Naive thymus-derived CD4-positive, alpha-beta T cell (primary cell): ENCODE measurements at places on chromosomes 1 and 21. TPM values are rescaled to one million over a fixed set of nuclear protein-coding genes. Genes with fewer than 3 reads are reported as not detected.

- peaks cover 22% of the 10 kb centered on the region for H3K4me1 ChIP-seq
- H3K27me3 ChIP-seq: no peaks in the 10 kb centered on the region
- H3K27ac ChIP-seq: no peak overlapping the region
- H3K4me3 ChIP-seq: no peak overlapping the region
These were observed 3.2 kb upstream of the DENND1B start for GRCh38 chr1:197778366-197778945.

DNA sequence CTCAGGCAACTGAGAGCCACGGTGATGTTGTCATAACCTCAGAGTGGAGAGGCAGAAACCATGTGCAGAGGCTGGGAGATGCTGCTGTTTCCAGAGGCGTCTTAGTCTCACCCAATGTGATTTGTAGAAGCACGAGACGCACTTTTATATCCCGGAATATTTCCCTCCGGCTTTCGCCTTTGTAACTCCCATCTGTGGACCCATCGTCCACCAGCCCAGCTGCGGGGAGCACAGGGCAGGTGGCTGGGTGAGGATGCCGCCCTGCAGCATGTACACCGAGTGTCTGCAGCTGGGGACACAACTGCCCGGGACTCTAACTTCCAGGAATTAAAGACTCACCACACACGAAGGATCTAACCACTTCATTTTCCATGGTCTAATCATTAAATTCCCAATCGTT lies 43.5 kb downstream of the UBASH3A start:
- H3K4me3 ChIP-seq: no peak overlapping the region
- peaks cover 15% of the 10 kb centered on the region for H3K4me1 ChIP-seq
- no peaks in the 10 kb centered on the region for H3K27me3 ChIP-seq
- no peak overlapping the region for H3K27ac ChIP-seq

DNA sequence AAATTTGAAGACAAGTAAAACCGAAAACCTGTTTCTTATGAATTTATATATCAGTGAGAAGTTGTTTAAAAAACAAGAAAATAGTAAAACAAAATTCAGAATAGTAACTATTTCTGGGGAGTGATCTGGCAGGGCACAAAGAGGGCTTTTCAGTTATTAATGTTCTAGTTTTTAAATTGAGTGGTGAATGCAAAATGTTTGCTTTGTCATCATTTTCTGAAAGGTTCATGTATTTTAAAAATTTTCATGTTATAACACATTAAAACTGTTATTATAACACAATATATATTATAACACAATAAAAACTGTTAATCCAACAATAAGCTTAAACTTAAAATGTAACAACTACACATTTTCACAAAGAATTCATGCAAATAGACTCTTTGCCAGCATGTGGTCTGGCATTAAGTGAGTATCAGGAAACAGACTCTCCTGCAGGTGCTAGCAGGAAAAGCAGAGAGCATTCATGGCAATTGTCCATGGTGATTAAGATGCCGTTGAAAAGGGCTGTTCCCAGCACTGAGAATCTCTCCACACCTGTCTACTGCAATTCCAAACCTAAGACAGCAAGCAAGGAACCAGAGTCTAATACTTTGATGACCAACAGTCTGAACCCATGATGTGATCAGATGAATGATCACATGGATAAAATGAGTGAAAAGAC lies 204.9 kb downstream of the TBX15 start:
- H3K4me3 ChIP-seq: no peak overlapping the region

AVPR1B gene
- total RNA-seq: 0.27 TPM

LCE1A gene
- total RNA-seq: not detected

GRCh38 chr1:228035844-228036243 lies 29.0 kb downstream of the WNT3A start:
- H3K36me3 ChIP-seq: no peaks in the 10 kb centered on the region
- H3K4me1 ChIP-seq: peaks cover 5% of the 10 kb centered on the region
- DNase-seq: no peak
- no peak overlapping the region for H3K4me3 ChIP-seq

DNA sequence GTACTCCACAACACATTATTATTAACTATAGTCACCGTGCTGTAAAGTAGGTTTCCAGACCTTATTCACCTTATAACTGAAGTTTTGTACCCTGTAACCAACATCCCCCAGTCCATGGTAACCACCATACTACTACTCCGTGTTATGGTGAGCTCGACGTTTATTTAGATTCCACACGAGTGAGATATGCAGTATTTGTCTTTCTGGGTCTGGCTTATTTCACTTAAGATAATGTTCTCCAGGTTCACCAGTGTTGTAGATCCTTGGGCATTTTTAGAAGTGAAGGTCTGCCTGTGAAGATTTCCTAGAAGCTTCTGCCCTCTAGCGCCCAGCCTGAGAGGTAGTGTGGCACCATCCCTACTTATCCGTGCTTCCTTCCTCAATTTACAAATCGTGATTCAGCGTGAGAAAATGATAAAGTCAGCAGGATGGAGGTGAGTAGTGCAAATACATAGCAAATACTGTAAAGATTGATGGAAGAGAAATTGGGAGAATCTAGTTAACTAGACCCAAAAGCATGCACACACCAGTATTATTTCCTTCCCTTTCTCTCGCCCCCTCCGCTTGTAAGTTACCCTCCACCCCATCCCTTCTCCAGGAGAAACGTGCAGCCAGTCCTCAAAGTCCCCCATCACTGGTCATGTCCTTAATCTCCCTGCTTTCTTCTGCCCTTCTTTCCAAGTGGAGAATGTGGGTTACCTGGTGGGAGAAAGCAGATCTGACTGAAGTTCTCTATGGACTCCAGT lies 36.0 kb upstream of the DISC1 start:
- no peak overlapping the region for H3K27ac ChIP-seq
- H3K4me1 ChIP-seq: no peaks in the 10 kb centered on the region
- peak; percentile 31 for DNase-seq
- no peaks in the 10 kb centered on the region for H3K27me3 ChIP-seq
- no peak overlapping the region for H3K4me3 ChIP-seq
- no peaks in the 10 kb centered on the region for H3K36me3 ChIP-seq

DNA sequence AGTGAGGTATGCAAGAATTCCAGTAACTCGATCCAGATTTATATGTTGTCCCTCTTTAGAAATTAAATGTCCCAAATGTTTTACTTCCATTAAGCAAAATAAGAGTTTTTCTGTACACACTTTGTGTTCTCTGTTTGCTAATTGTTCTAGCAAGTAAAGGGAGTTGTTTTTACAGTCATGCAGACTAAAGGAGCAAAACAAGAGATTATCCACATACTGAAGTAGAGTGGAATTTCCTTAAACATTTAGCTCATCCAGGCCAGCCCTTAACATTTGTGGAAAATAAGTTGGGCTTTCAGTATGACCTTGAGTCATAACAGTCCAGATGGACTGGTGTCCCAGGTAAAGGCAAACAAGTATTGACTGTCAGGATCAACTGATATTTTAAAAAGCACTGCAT lies 44.1 kb upstream of the TINAGL1 start:
- DNase-seq: no peak
- H3K27ac ChIP-seq: no peak overlapping the region
- no peaks in the 10 kb centered on the region for H3K27me3 ChIP-seq

DNA sequence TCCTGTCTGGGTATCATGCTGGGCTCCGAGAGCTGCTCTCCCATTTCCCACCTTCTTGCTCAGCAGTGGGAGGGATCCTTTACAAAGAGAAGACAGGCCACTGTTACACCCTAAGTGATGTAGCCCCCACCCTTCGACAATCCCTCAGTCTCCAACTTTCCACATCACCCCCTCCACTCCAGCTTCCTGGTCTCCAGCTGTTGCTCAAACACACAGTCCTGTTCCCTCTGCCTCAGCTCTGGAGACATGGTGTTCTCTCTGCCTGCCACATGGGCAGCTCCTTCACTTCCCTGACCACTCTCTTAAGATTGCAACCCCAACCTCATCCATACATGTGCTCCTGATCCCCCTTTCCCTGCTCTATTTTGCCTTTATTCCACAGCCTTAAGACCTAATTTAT lies 37.7 kb downstream of the SLC30A1 start:
- H3K36me3 ChIP-seq: no peaks in the 10 kb centered on the region
- no peaks in the 10 kb centered on the region for H3K27me3 ChIP-seq
- no peak overlapping the region for H3K4me3 ChIP-seq

CRNN gene
- not detected for total RNA-seq

- no peaks in the 10 kb centered on the region for H3K27me3 ChIP-seq
- no peak overlapping the region for H3K27ac ChIP-seq
- no peaks in the 10 kb centered on the region for H3K36me3 ChIP-seq
These were observed 40.0 kb downstream of the GADD45A start for GRCh38 chr1:67724928-67725560.

GRCh38 chr1:203270448-203270847 lies 34.9 kb upstream of the BTG2 start:
- H3K27ac ChIP-seq: peak overlapping the region; percentile 37
- H3K4me3 ChIP-seq: no peak overlapping the region
- no peaks in the 10 kb centered on the region for H3K27me3 ChIP-seq
- peaks cover 49% of the 10 kb centered on the region for H3K4me1 ChIP-seq
- no peaks in the 10 kb centered on the region for H3K36me3 ChIP-seq

CYB5RL gene
- 13.5 TPM for total RNA-seq

KLF17 gene
- total RNA-seq: not detected

DNA sequence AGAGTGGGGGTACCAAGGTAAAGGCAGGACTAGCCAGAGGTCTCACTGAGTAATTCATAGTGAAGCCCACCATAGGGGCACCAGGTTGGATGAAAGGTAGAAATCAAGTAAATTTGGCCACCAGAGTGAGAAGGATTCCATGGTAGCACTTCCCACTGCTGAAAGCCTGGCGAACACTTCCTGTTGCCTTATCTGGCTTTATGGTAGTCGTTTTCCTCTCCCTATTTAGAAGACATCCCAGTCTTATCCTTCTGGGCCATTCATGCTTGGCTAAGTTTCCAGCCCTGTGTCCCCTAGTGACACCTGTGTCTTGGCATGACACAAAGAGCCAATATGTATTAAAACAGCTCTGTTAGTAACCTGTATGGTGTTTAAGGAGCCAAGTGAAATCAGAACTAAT lies 74.3 kb upstream of the SIPA1L2 start:
- H3K27me3 ChIP-seq: no peaks in the 10 kb centered on the region
- no peak for DNase-seq
- H3K4me1 ChIP-seq: no peaks in the 10 kb centered on the region
- no peak overlapping the region for H3K27ac ChIP-seq

CRABP2 gene
- total RNA-seq: 2.5 TPM

GRCh38 chr1:155909894-155910293 lies 1.3 kb downstream of the RIT1 start:
- no peaks in the 10 kb centered on the region for H3K27me3 ChIP-seq
- no peak for DNase-seq
- peak overlapping the region; percentile 80 for H3K27ac ChIP-seq
- peak overlapping the region; percentile 73 for H3K4me3 ChIP-seq
- peaks cover 18% of the 10 kb centered on the region for H3K36me3 ChIP-seq

- H3K27me3 ChIP-seq: no peaks in the 10 kb centered on the region
- H3K4me1 ChIP-seq: no peaks in the 10 kb centered on the region
- no peaks in the 10 kb centered on the region for H3K36me3 ChIP-seq
- no peak for DNase-seq
These were observed 199.2 kb downstream of the HLX start for GRCh38 chr1:221078260-221078965.

DNA sequence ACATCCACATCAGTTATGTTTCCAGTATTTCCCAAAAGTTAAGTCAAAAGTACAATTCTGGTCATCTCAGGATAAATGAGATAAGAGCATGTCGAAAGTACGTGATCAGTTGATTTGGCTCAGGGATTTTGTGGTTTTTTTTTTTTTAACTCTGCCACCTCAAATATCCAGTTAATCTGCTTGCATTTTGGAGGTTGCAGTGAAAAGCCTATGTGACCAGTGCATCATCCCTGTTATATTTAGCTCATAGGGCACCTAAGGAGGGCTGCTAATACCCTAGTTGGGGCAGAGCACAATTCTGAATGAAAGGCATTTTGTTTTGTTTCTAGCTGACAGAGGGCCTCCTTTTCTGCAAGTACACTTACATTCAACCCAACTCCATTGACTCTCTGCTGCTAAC lies 31.7 kb upstream of the RGS16 start:
- H3K4me3 ChIP-seq: no peak overlapping the region
- DNase-seq: no peak
- H3K4me1 ChIP-seq: no peaks in the 10 kb centered on the region
- H3K27ac ChIP-seq: no peak overlapping the region
- H3K36me3 ChIP-seq: no peaks in the 10 kb centered on the region

- H3K36me3 ChIP-seq: no peaks in the 10 kb centered on the region
- peak within 1 kb of the TSS; percentile 43 for H3K4me3 ChIP-seq
- peak; percentile 31 for DNase-seq
- no peak within 1 kb of the TSS for H3K27ac ChIP-seq
- no peaks in the 10 kb centered on the region for H3K4me1 ChIP-seq
- H3K27me3 ChIP-seq: no peaks in the 10 kb centered on the region
These were observed at the start of gene PCP4L1 for GRCh38 chr1:161258439-161259344. Gene PCP4L1, plus strand, starts transcription at chr1:161258745. Its CDS starts 230 bp downstream, at chr1:161258975.

- DNase-seq: no peak
- no peaks in the 10 kb centered on the region for H3K4me1 ChIP-seq
- no peaks in the 10 kb centered on the region for H3K36me3 ChIP-seq
- no peak overlapping the region for H3K4me3 ChIP-seq
These were observed 75.7 kb upstream of the MAGI3 start for GRCh38 chr1:113314600-113314999.

GRCh38 chr1:155196893-155197638 lies 10.6 kb downstream of the THBS3 start:
- H3K27ac ChIP-seq: no peak overlapping the region
- H3K27me3 ChIP-seq: no peaks in the 10 kb centered on the region
- no peaks in the 10 kb centered on the region for H3K36me3 ChIP-seq
- H3K4me3 ChIP-seq: no peak overlapping the region

GCSAML gene
- 9.5 TPM for total RNA-seq

DNA sequence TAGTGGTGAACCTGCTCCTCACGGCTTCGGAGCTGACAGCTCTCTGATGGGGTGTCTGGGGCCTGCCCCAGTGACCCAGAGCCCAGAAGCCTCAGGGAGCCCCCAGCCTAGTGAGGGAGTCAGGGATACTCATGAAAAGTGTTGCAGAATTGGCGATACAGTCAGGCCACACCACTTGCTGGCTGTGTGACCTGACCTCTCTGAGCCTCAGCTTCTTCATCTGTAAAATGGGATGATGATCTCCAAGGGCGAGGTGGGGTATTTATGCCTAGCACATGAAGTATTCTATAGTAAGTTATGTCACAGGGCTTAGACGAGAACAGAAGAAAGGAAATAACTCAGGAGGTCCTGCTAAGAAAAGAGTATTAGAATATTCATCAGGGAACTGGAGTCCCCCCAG lies 1.6 kb downstream of the TMEM51 start:
- no peaks in the 10 kb centered on the region for H3K36me3 ChIP-seq
- no peak for DNase-seq
- H3K27me3 ChIP-seq: peaks cover 5% of the 10 kb centered on the region
- no peak overlapping the region for H3K4me3 ChIP-seq
- peaks cover 4% of the 10 kb centered on the region for H3K4me1 ChIP-seq

AGT gene
- not detected for total RNA-seq

DNA sequence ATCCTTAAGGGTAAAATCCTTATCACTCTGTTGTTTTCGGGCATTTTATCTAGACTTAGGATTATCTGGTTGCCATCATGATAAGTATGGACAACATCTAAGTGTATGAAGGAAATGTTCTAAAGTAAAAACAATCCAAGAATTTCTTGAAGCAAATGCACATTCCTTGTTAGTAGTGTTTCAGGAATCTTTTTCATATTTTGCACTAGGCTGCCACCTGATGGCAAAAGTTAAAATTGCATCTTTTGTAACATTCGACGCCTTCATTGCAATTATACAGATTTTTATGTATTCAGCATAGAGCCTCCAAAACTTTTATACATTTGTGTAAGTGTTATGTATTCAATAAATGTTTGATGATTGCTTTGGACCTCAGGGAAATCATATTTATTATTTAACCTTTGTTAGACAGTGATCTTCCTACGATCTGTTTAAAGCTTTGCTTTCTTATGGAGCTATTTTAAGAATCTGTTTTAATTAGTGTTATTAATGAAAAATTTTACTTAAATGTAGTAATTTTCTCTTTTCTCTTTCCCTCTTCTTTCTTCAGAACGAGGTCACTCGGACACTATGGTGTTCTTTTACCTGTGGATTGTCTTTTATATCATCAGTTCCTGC lies 49.4 kb upstream of the KIAA1614 start:
- H3K27ac ChIP-seq: no peak overlapping the region
- H3K4me1 ChIP-seq: no peaks in the 10 kb centered on the region
- H3K27me3 ChIP-seq: no peaks in the 10 kb centered on the region

ABCA4 gene
- total RNA-seq: not detected
